Stimulated activated CD4-positive, alpha-beta T cell treated with anti-CD3 and anti-CD28 coated beads, Interleukin-1b, Interleukin-23, amount 100 ng/mL, for 1 hour (primary cell): ENCODE measurements at places on chromosomes 3 and 15.

DNA sequence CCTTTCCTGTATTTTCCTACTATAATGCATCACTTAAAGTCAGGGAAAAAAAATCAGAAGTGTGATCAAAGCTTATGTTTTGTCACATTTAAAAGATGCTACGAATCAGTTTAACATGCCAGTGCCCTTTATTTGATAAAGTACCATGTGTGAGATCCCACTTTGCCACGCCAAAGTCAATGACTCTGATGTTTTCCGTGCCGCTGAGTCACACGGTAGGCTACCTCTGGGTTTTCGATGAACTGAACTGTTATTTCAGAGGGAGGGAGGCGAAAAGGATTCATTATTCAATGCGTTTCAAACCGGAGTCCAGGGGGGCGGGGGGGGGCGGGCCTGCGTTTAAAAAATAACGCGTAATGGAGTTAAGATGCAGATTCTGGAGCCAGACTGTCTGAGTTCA lies 203.0 kb downstream of the ABHD5 start:
- DNase-seq, result no peak

DNA sequence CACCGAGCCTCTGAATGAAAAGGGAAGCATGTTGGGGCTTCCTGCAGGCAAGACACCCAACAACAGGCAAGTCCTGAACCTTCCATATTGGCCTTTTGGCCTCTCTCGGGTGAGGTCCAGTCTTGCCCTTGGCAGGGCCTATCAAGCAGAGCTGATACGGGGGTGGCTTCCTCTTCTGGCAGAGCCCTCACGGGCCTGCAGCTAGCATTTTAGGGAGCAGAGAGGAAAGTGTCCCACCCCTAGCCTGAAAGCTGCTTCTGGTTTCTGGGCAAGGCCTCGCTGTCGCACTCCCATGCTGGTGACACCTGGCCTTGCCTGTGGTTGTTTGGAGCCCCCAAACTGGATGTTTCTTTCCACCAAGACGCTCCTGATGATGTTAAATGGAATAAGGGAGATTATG lies 31.8 kb upstream of the CTSH start:
- DNase-seq, result no peak

- peak; percentile 22 for DNase-seq
Observed at GRCh38 chr15:90219421-90220141, 14.2 kb downstream of the CIB1 start.

DNA sequence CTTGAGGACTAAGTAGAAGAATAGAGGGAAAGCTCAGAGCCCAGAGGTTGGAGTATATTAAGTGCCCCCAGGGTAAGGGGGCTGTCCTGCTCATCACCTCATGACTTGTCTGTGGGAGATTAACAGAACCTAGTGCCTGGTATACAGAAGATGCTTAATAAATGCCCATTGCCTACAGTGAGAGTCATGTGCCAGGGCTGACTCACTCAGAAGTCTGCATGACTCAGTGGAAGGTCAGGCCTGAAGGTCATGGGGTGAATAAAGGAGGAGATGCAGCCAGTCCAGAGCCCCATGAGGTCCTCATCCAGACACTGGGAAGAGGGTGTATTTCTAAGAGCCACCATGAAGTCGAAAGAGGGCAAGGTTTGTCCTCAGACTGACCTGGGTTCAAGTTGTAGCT lies 62.5 kb upstream of the TLE3 start:
- no peak for DNase-seq

DNA sequence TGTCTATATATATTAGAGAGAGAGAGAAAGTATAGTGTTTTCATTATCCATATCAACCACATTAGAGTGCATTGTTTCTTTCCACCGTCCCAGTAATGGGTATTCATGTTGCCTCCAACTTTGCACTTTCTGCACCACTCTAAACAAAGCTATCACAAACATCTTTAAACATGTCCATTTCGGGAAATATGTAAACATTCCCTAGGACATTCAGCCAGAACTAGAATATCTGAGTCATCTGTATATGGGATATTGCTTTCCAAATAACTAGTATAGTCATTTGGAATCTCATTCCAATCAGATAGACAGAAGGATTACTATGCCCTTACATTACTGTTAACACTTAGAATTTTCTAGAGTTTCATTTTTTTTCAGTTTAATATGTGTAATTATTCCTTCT lies 914.9 kb upstream of the EPHA6 start:
- no peak for DNase-seq

DNA sequence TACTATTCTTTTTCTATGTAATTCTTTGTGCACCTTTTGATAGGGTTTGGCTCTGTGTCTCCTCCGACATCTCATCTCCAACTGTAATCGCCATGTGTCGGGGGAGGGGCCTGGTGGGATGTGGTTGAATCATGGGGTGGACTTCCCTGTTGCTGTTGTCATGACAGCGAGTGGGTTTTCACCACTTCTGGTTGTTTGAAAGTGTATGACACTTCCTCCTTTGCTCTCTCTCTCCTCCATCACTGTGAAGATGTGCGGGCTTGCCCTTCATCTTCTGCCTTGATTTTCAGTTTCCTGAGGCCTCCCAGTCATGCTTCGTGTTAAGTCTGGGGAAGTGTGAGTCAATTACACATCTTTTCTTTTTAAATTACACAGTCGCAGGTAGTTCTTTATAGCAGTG lies 225.8 kb upstream of the DPPA4 start:
- no peak for DNase-seq

GRCh38 chr15:60760646-60761504 lies 281.9 kb upstream of the ICE2 start:
- DNase-seq, result no peak

DNA sequence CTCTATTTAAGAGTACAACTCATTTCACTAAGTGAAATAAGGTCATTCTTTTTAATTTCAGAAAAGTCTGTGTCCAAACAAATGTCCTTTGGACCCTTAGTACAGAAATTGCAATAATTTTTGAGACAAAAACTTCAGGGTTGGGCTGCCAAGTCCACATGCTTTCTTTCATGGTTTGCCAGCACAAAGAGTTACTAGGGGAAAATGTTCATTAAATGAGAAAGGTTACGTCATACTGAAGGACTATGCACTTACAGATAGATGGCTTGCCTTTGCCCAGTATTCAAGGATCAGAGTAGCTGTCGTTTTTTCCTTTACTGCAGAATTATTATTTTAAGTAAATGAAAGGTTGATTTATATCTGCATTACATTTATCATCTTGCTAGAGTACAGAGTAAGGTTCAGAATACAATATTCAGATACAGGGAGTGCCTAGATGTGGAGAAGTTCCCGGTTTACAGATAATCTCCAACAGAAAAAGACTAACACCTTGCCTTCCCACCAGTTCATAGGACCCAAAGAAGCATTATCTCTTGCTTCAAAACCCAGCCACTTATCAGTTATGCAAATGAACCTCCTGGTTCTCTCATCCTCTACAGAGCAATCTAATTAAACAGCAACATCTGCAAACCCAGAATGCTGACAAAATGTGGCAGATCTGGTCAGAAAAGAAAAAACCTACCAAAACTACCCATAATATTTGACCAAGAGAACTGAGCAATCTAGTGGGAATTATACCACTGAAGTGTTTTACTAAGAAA lies 179.3 kb downstream of the FRMD5 start:
- DNase-seq, result no peak

DNA sequence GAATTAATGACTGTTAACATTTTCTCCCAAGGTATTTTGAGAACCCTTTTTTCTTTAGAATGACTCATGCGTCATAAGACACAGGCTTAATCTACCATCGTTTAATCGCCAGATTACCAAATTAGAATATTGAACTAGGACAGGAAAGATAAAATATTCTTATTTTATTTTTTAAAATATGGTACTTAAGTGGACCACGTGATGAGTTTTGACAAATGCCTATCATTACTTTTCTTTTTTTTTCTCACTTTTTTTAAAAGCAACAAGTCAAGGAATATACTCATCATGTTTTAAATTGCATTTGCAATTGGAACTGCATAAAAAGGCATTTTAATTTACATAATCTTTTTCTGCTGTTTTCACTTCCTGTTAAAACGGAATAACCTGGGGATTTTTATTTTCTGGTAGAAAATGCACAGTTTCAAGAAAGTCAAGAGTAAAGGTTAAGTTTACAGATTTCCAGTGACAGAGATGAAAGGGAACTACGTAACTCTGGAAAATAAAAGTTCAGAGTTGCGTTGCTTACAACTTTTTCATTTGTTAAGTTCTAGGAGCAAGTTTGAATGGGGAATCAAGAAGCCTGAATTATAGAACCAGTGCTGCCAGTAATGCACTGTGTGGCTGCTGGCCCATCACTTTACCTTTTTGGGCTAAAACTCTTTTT lies 23.6 kb downstream of the SIAH2 start:
- no peak for DNase-seq

DNA sequence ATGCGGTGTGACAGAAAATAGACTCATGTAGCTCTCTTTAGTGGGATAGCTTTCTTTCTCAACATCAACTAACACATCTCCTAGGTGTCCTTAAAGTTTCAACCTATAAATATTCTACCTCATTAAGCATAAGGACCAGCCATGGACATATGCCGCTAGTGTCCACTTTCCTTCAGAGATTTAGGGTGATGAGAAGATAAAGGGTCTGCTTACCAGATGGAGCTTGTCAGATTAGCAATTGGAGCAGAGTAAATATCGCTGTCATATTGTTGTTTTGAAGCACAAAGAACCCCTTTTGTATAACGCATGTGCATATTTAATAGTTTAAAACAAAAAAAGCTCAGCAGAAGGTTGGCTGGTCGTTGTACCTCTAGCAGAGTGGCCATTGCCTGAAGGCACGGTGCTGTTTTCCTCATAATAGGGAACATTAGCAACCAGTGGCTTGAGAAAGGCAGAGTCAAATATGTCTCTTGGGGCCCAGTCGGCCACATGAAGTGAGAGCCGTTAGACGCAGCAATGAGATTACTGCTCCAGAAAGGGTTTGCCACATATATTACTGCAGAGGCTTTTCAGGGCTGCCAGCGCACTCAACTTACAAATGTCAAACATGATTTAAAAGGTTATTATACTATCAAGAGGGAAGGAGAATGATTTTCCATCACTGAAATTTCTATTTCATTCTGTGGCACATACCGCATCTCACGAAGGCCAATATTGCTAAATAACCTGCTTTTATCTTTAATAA lies 264.2 kb downstream of the ROBO2 start:
- no peak for DNase-seq

- DNase-seq, result no peak
Observed at GRCh38 chr3:2937055-2937454, 173.1 kb downstream of the IL5RA start.

DNA sequence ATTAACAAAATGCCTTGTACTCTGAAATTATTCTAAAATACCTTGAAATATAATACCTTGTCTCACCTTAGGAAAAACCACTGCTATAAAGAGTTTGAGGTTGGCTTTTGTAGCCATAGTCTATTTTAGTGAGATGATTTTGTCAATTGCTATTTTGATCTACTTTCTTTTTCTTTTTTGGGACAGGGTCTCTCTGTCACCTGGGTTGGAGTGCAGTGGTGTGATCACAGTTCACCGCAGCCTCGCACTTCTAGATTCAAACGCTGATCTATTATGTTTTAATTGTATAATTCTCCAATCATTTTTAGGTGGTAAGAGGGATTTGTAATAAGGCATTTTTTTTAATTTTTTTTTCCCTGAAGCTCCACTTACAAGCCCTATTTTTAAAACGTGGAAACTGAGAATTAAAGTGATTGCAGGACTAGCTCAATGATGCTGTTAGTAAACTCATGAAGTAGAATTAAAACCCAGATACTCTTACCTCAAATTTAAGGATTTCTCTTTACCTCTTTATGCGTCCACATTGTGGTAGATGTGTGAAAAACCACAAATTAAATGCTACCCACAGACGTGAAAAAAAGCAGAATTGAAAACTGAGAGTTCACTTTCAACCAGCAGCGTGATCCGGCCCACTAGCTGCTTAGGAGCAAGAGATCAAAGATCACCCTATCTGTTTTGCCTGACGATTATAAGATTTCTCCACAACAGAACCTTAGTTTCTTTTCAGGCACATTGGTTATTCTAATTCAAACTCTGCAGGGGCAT lies 384.2 kb downstream of the CGGBP1 start:
- DNase-seq, result no peak

DNA sequence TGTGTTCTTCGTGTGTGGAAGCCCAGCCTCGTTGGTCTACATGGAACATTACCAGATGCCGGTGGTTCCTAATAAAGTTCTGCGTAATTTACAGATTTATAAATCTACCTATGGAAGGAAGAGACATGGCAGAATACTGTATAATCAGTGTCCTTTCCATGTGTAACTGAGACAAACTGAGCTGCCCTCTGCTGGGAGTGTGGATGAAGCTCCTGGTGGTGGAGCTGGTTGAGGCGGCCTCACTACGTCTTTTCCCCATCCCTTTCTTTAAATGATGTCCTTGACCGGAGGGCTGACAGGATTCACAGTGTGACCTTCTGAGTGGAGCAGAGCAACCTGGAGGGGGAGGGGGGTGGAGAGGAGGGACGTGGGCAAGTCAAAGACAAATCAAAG lies 267.0 kb upstream of the CHRM5 start:
- no peak for DNase-seq

GRCh38 chr15:50068016-50068415 lies 51.0 kb downstream of the ATP8B4 start:
- no peak for DNase-seq

DNA sequence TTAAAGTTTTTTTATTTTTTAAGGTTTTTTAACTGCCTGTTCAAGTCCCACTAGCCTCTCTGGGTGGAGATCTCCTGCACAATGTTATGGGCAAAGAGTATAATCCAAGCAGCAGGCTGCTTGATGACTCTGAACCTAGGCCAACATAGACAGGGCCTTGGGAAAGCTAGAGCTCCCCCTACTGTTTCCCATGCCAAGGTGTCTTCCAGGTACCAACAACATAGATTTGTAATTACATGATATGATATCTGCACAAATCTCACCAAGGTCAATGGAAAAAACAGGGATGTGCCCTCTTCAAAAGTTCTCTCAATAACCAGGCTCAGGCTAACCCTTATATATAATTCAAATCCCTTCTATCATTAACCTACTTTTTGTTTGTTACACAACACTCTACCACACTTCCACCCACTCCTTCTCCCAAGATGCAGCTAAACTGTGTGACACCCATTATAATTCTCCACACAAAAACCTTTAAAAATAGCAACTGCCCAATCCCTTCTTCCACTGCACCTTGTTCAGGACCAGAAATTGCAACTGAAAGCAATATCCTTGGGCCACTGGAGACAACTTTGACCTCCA lies 43.8 kb downstream of the RBM15B start:
- DNase-seq, result no peak
